ENCODE measurements at places on chromosomes 6 and 20.

- DNase-seq, result no peak
These were observed 21.0 kb downstream of the SULF2 start for GRCh38 chr20:47764154-47764733.

DNA sequence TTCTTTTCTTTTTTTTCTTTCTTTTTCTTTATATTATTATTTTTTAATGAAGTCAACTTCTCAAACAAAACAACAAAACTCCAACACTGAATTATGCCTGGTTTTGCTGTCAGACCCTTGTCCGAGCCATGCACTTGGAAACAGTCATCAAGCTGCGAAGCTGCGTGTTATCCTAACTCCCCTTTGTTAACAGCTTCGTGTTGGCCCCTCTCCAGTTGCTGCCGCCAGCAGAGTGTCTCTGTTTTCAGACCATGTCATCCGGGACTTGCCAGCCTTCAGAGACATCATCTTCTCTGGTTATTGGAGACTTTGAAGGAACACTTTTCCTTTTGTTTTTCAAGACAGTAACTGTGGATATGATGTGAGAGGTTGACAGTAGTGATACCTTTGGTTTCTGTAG, 83.1 kb downstream of the TRMT11 start:
- no peak for DNase-seq

GRCh38 chr6:57173886-57174510, 1.9 kb downstream of the BAG2 start:
- no peak for DNase-seq

GRCh38 chr6:130647246-130647645, 180.0 kb upstream of the SMLR1 start:
- DNase-seq, result no peak
